ENCODE measurements at places on chromosomes 3 and 15. TPM values are rescaled to one million over a fixed set of nuclear protein-coding genes. Genes with fewer than 3 reads are reported as not detected.

CSPG5 gene
- 3.8 TPM for total RNA-seq

CD276 gene
- 75.4 TPM for total RNA-seq

CNTN4 gene
- total RNA-seq = not detected

FEZF2 gene
- not detected for total RNA-seq

ZNF501 gene
- 0.12 TPM for total RNA-seq

GRM7 gene
- not detected for total RNA-seq

ANKUB1 gene
- not detected for total RNA-seq

CHRNA3 gene
- total RNA-seq = not detected

HTR3E gene
- not detected for total RNA-seq

GOLGA6L10 gene
- total RNA-seq = 1.2 TPM

DYNLT2B gene
- 9.7 TPM for total RNA-seq

FETUB gene
- total RNA-seq = not detected

SAMMSON gene
- total RNA-seq = not detected

ZPLD1 gene
- total RNA-seq = not detected

AMIGO3 gene
- 0.32 TPM for total RNA-seq

CYP1A2 gene
- total RNA-seq = not detected

PCOLCE2 gene
- 4.4 TPM for total RNA-seq

ZBBX gene
- total RNA-seq = 0.81 TPM

CASR gene
- not detected for total RNA-seq

ARPIN gene
- total RNA-seq = 8.8 TPM

FBXW12 gene
- not detected for total RNA-seq

APOD gene
- 0.76 TPM for total RNA-seq

CACNA1D gene
- 1.1 TPM for total RNA-seq

SMCO1 gene
- total RNA-seq = not detected

CEP152 gene
- 19.7 TPM for total RNA-seq

SLC22A14 gene
- 0.22 TPM for total RNA-seq

ISLR2 gene
- total RNA-seq = 0.05 TPM

RBP2 gene
- not detected for total RNA-seq

ZMYND10 gene
- total RNA-seq = 3.3 TPM

WDR76 gene
- 33.0 TPM for total RNA-seq

IQCH gene
- 4.6 TPM for total RNA-seq

MYRIP gene
- total RNA-seq = 0.44 TPM

IQCF5 gene
- total RNA-seq = not detected

LRRC2 gene
- total RNA-seq = not detected

CCDC39 gene
- total RNA-seq = not detected
